Activated naive CD4-positive, alpha-beta T cell (primary cell): ENCODE measurements at places on chromosomes 11 and 22.

- no peak for DNase-seq
Observed at GRCh38 chr22:45139693-45140092, 24.0 kb upstream of the NUP50 start.

DNA sequence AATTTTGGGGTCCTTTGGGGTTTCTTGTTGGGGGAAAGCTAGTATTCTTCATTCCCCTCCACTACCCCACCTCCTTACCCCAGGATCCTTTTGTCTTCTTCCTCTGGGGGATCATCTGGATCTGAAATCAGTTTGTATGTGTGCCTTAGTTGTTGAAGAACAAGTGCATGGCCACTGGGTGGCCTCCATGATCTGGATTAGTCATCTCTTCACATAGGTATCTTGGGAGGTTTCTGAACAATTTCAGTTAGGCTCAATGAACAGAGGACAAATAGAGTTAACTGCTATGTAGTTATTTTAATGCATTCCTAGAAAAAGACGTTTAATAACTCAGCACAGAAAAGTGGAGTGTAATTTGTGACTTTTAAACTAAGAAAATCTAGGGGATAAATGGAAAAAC is 7.1 kb upstream of the VWA5A start:
- DNase-seq, result no peak

GRCh38 chr11:27179334-27179733 is 138.7 kb downstream of the BBOX1 start:
- DNase-seq, result no peak

GRCh38 chr22:42793848-42794405 is 63.1 kb downstream of the ARFGAP3 start:
- DNase-seq, result no peak

GRCh38 chr11:16367252-16367651 is 10.9 kb upstream of the SOX6 start:
- DNase-seq, result no peak

DNA sequence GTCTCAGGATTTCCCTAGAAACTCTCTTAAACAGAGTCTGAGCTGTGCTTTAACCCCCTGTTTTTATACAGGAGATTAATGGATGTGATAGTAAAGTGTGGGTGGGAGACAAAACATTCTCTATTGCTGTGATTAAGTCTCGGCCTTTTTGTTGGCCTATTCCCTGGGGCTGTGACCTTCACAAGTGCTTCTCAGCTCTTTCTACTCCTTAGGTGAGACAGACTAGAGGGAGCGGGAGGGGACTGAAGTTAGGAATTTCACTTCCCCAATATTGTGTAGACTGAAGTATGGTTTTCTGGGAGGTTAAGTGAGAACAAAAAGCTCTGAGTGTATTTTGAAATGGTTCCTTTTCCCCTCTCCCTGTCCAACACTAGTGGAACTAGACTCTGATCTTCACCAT is 29.8 kb upstream of the OR8B8 start:
- DNase-seq, result no peak
